PC-3 (cell line): ENCODE measurements at places on chromosomes 1 and 21. TPM values are rescaled to one million over a fixed set of nuclear protein-coding genes. Genes with fewer than 3 reads are reported as not detected.

DNA sequence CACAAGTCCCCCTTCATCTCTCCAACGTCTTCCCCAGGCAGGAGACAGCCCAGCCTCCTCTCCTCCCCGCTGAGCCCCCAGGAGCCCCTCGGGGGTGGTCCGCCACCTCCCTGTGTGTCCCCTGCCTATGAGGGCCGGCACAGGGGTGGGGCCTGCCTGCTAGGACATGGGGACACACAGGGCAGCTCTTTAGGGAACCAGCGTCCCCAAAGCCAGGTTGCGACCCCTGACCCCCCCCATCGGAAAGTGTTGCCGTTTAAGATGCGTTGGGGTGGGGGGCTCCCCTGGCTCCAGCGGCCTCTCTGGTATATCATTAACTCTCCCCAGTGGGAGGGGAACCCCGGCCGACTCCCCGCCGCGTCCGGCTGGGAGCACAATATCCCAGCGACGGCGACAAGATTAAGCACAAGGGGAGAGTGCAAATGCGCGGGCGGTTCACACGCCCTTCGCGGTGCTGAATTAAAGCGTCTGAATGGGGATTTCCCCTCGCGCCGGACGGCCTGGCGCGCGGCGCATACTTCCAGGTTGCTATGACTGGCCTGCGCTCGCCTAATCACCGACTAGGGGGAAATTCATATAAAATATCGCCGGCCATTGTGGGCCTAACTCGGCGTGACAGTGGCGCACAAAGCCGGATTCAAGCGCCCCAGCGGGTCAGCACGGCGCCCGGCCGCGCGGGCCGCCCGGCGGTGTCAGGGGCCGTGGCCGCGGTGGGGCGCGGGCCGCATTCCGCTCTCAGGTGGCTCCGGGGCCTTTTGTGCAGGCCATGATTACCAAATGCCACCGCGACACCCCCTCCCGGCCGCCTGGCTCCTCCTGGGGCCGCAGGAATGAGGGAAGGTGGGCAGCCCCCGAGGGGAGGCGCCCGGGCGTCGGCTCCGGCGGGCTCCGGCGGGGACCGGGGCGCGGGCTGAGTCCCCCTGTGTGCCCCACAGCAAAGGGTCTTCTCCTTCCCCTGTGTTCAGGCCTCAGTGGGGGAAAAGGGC lies 30.9 kb downstream of the WNT3A start:
- no peak for DNase-seq

The PCP4 gene
- total RNA-seq, result not detected in 2 replicates

DNA sequence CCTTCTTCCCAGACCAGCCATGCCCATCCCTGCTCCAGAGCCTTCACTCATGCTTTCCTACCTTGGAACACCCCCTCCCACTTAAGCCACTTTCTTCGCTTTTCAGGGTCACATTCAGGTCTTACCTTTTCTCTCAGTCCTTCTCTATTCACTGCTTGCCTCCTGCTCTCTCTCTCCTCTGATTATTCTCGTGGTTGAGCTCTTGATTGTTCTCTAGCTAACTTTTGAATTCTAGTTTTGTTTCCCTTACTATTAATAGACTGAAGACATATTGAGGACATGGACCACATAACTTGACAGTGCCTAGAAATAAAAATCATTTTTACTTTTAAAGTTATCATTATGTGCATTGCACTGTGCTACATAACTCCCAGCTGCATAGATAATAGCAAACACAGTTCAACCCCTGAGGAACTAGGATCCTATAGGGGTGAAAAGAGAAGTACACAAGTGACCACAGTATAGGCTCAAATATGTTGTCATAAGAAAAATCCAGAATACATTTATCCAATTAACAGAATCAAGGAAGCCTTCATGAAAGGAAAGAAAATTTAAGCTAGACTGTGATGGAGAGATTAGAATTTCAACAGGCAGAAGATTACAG lies 21.5 kb downstream of the INSL5 start:
- no peak for DNase-seq

The TBX15 gene
- total RNA-seq, result 0.58 TPM in 1 of 2 replicates, not detected in the other

The ZNF678 gene
- total RNA-seq, result 22.6 and 25.3 TPM in 2 replicates

DNA sequence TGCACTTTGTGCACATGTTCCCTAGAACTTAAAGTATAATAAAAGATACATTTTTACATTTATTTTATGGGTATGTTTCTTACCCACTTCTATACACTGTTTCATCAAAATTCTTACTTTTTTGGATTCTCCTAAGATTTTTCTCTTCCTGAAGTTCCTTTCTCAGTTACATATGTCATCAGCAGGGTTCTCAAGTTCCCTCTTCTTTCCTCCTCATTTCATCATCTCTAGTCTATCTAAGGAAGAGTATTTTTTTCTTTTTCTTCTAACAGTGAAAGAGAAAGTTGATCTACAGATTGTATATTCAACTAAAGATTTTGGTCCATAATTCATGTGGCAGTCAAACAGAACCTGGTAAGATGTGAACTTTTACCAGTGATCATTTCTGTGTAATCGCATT lies 41.2 kb upstream of the CYYR1 start:
- DNase-seq, result no peak

The EIF3I gene
- 413 and 442 TPM in 2 replicates for total RNA-seq

The F3 gene
- 8.0 and 8.5 TPM in 2 replicates for total RNA-seq

The CFAP74 gene
- total RNA-seq, result 0.23 TPM in 1 of 2 replicates, not detected in the other

The WLS gene
- 15.3 and 19.1 TPM in 2 replicates for total RNA-seq

The TMEM183A gene
- 119 and 122 TPM in 2 replicates for total RNA-seq

- DNase-seq, result peak; percentile 25
Observed at GRCh38 chr1:63628607-63629006, 35.4 kb downstream of the PGM1 start.

DNA sequence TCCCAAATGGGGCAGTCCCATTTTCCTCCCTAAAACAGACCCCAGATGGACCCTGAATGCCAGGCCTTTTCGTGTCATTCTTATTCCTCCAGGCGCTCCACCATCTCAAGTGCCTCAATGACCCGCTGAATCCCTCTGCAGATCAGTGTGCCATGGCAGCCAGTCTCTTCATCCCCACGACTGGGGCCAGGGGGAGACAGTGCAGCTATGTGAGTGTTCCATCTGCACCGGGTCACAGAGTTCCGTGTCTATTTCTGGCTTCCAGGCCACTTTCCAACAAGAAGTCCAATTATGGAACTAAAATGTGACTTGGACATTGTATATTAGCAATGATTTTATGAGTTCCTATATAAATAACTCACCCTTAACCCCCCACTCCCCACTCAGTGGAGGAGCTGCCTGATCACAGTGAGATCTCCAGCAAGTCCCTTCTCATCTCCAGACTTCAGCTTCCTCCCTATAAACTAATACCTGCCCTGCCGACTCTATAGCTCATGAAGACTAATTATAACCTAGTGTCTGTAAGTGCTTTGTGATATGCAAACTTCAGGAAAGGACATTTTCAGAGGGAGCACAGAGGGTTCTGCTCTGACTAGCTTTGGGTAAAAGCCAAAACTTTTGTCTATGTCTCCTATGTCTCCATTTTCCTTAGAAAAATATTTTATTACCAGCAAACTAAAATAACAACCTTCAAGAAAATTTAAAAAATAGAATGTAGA lies 56.3 kb upstream of the NFASC start:
- DNase-seq, result no peak

GRCh38 chr1:191888996-191889622 lies 269.2 kb upstream of the RGS18 start:
- DNase-seq, result no peak

DNA sequence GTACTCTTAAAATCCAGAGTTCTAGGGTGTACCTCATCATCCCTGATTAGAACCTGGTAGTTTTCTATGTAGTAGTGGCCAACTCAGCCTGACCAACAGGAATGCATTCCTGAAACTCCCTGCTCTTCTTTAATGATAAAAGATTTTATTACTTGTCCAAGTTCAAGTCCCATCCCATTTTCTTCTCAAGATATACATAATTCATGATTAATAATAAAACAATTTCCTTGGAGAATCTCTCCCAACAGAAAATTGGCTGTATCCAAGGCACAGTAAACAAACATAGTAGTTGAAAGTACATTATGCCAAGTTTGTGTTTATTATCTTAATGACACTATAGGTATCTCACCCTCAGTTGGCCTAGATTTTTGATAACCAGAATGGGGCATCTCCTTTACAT lies 714.1 kb upstream of the ADAMTS5 start:
- peak; percentile 32 for DNase-seq

DNA sequence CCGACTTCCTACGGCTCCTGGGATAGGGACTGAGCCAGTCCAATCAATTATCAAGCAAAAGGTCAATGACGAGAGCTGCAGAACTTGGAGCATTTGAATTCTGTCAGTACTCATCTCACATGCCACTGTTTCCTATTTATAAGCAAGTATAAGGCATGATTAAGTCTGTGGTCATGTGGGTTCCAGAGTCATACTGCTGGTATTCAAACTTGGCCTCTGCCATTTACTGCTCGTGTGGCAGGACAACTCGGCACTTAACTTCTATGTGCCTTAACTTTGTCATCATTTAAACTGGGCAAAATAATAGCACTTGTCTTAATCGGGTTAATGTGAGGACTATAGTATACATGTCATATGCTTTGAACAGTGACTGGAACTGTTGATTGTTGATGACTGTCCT lies 44.9 kb upstream of the TNFSF18 start:
- peak; percentile 98 for DNase-seq

DNA sequence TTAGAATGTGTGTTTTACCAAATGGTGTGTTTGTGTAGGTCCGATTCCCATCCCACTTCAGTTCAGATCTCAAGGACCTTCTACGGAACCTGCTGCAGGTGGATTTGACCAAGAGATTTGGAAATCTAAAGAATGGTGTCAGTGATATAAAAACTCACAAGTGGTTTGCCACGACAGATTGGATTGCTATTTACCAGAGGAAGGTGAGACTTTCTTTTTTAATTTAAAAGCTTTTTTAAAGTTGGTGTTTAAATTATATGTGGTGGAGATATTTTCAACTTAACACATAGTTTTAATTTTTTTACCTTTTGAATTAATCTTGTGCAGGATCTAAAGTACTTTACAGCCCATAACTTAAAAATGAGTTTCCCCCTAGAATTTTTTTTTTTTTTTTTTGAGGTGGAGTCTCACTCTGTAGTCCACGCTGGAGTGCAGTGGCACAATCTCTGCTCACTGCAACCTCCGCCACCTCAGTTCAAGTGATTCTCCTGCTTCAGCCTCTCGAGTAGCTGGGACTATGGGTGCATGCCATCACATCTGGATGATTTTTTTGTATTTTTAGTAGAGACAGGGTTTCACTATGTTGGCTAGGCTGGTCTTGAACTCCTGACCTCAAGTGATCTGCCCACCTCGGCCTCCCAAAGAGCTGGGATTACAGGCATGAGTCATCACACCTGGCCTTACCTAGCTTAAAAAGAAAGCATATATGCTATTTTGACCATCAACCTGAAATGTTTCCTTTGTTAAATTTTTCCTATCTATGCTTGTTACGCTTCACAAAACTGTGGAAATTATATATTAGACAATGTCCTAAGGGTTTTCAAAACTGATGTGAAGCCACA lies 70.3 kb downstream of the PRKACB start:
- no peak for DNase-seq

The SPATA21 gene
- total RNA-seq, result not detected in 2 replicates

The TNFRSF1B gene
- 0.29 and 1.3 TPM in 2 replicates for total RNA-seq

DNA sequence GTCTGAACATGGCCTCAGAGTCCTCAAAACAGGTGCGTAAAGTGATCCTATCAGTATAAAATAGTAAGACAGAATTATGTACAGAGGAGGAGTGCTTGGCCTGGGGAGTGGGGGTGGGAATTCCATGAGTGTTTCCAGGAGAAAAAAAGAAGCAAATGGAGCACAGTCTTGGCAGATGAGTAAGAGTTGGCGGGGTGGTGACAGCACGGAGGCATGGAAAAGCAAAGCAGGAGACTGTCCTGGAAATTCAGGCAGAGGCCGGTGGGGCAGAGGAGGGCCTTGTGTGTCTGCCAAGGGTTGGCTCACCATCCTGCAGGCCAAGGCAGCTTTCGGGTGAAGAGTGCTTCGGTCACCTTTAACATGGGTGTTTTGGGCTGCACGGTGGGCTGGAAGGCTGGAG lies 63.4 kb downstream of the OPTC start:
- DNase-seq, result peak; percentile 88

The ZSWIM5 gene
- 1.4 and 1.6 TPM in 2 replicates for total RNA-seq

The OLFML3 gene
- total RNA-seq, result 7.0 TPM in 2 replicates

GRCh38 chr1:54095546-54096226 lies 42.3 kb downstream of the TCEANC2 start:
- DNase-seq, result no peak

- DNase-seq, result no peak
Observed at GRCh38 chr1:53122961-53123413, 19.5 kb downstream of the SLC1A7 start.

The SERPINC1 gene
- total RNA-seq, result not detected in 2 replicates

DNA sequence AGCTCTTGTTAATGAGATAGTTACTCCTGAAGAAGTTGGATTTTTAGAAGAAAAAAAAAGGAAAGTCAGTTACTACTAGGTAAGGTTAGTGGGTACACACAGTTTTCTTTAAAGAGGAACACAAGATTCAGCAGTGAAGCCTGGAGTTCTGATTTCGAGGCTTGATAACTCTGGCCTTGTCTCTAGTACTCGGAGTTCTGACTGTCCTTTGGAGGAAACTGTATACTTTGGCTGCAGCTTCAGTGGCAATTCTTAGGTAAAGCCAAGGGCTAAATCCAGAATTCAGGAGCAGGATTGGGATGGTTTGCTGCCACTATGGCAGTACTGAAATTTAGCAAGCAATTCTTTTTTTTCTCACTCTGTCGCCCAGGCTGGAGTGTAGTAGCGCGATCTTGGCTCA lies 9.2 kb downstream of the ACADM start:
- no peak for DNase-seq

- no peak for DNase-seq
Observed at GRCh38 chr21:25664491-25664931, 25.5 kb downstream of the JAM2 start.
